Activated CD4-positive, alpha-beta T cell treated with anti-CD3 and anti-CD28 coated beads, Interleukin-2, Interleukin-4, amounts not matched to agents 100 ng/mL and 50 ng/mL, durations not matched to agents 16 hours and 8 hours (primary cell): ENCODE measurements at places on chromosomes 11 and 22.

GRCh38 chr11:280706-281485, 2.7 kb downstream of the NLRP6 start:
- DNase-seq = no peak

DNA sequence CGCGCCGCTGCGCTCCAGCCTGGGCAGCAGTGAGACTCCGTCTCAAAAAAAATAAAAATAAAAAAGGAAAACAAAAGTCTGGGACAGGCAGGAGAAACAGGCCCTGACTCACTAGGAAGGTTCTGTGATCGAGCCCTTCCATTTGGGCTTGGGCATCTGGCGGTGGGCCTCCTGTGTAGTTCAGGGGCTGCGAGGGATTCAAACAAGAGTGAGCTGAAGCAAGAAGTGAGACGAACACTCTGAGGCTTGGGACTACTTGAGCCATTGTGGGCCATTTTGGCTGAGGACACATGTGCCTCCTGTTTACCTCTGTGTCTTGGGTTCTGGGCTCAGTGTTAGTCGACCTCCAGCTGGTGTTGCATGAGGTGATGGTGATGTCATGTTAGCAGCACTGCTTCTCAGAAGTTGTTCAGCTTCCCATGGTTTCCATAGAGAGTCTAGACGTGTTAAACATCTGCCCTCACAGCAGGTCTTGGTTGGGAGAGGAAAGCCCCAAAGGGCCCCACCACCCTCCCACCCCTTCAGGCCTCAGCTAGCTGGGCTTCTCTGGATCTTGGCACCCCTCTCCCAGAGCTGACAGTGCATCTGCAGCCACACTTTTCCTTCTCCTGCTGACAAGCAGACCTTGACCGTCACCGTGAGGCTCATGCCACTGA, 57.8 kb downstream of the MED15 start:
- no peak for DNase-seq

DNA sequence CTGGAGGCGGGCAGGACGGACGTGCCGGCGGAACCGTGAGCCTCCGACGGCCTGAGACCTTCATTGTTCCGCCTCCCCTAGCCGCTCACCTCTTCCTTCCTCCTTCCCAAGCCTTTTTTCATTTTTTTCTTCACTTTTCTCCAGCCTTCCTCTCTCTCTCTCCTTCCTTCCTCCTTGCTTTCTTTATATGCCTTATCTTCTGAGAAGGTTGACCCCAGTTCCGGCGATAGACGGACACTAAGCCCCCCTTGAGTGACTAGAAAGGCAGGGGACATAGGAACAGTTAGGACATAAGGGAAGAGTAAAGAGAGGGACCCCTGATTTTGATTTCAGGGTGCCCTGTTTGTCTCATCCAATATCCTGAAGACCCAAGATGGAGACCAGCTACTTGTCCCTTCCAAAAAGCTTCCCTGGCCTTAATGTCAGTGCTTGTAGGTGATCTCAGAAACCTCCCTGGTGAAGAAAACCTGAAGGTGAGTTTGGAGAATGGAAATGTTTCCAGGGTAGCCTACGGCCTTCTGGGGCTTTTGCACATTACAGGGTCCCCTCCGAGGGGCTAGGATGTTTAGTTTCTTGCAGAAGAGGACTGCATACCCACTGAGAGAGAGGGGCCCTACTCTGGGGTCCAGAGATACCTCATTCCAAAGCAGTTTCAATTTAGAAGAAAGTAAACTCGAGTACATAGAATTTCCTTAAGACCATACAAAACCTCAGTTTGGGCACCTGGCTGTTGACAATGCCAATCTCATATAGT, 3.5 kb downstream of the ADM start:
- no peak for DNase-seq

DNA sequence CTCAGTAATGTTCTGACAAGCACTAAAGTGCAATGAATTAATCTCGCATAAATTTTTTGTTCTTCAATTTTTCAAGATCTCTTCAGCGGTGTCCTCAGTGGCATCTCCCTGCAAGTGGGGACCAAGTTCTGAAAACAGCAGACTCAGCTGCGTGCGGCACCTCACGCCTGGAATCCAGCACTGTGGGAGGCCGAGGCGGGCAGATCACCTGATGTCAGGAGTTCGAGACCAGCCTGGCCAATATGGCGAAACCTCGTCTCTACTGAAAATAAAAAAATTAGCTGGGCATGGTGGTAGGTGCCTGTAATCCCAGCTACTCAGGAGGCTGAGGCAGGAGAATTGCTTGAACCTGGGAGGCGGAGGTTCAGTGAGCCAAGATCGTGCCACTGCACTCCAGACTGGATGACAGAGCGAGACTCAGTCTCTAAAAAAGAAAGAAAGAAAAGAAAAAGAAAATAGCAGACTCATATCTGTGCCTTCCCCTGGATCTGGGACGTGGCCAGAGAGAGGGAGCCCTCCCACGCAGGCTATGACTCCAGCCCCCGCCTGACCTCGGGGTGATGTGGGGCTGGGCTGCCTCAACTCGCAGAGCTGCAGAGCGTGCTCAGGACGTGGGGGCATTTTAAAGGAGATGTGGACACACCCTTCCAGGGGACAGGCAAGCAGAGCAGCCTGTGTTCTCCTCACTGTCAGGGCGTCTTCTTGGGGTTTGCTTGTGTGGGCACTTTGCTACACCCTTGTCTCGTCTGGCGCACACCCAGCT, 346.6 kb downstream of the BRD1 start:
- no peak for DNase-seq

DNA sequence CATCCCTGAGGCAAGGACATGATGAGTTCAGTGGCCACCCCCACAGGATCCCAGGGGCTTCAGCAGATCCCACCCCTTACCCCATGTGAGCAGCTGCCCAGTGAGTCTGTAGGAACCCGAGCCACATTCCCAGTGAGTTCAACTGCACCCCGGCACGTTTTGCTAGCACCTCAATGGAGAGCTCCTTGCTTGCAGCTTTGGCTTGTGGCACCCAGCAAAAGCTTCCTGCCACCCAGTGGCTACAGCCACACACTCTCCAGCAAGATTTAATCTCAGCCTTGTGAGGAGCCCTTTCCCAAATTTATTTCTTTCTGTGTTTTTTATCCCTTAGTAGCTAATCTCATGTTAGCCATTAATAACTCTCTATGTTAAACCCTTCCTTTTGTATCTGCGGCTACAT, 4.0 kb downstream of the SAA1 start:
- DNase-seq = no peak

DNA sequence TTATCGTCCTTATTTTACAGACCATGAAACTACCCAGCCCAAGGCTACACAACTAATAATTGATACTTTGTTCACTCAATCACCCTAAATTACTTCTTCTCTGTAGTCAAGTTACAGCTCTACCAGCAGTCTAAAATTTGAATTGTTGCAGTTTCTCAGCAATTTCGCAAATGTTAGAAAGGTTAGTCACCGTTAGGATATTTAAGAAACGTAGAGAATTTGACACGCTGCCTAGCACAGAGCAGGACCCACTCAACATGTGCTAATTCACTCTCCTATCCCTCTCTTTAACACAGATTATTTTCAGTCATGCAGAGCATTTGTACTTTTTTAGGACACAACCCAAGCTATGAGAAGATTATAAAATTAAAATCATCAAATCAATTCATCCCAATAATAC, 771.1 kb upstream of the LUZP2 start:
- no peak for DNase-seq

- no peak for DNase-seq
These were observed 5.5 kb downstream of the SNAP29 start for GRCh38 chr22:20864186-20864908.

DNA sequence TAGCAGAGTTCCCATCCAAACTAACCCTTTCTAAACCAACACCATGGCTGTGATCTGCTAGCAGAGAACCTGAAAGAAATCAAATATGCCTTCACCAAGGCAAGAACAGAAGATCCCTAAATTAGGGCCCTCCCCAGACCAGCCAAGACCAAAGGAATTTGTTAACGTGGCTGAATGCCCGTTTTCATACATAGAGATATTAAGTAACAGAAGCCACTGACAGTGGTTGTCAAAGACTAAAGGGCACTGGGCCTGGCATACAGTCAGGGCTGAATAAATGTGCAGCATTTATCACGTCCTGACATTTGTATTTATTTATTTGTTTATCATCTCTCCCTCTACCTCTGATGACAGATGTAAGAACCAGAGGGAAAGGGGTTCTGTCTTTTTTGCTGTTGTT, 271.8 kb downstream of the LARGE1 start:
- DNase-seq = no peak

- no peak for DNase-seq
These were observed 88.9 kb downstream of the ARFGAP2 start for GRCh38 chr11:47087801-47088200.

DNA sequence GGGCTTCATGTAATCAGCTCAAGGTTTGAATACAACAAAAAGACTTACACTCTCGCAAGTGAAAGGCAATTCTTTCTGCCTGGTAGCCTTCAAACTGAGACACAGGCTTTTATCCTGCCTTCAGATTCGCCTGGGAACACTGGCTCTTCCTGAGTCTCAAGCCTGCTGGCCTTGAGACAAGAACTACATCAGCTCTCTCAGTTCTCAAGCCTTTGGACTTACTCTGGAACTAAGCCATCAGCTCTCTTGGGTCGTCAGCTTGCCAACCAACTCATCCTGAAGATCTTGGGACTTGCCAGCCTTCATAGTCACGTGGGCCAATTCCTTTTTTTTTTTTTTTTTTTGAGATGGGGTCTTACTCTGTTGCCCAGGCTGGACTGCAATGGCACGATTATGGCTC, 35.7 kb upstream of the LRRC10B start:
- no peak for DNase-seq

DNA sequence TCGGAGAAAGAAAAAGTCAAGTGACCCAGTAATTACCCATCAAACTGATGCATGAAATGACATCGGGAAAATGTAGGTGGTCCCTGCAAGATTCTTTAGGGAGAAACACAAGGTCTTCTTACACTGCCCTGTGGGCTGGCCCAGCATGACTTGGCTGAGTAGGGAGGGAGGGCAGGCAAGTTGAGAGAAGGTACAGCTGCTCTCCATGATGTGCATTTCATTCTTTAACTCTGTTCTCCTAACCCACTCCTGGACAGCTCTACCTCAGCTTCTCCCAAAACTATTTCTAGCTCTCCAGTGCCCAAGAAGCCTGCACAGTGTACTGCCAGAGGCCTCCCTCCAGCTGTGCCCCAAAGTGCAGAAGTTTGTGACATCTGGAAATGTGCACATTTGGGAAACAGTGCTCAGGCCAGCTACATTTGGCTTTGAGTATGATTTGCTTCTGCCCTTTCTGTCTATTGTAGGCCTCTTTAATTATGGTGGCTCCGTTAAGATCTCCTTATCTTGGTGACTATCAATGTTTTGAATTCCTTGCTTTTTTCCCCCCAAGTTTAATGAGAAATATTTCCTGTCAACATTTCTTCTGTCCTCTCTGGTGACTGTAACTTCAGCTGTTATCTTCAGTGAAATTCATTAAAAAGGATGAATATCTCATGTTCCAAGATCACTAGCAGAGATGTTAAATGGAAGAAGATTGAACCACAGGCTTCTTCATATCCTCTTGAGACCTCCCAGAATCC, 26.7 kb upstream of the PRSS23 start:
- DNase-seq = no peak

GRCh38 chr11:128509621-128510389, 77.6 kb downstream of the ETS1 start:
- no peak for DNase-seq
